GM12864 (cell line): ENCODE measurements at places on chromosomes 7 and 10.
A peak's percentile ranks its signal among the peaks of the same experiment; 100 is the strongest.

DNA sequence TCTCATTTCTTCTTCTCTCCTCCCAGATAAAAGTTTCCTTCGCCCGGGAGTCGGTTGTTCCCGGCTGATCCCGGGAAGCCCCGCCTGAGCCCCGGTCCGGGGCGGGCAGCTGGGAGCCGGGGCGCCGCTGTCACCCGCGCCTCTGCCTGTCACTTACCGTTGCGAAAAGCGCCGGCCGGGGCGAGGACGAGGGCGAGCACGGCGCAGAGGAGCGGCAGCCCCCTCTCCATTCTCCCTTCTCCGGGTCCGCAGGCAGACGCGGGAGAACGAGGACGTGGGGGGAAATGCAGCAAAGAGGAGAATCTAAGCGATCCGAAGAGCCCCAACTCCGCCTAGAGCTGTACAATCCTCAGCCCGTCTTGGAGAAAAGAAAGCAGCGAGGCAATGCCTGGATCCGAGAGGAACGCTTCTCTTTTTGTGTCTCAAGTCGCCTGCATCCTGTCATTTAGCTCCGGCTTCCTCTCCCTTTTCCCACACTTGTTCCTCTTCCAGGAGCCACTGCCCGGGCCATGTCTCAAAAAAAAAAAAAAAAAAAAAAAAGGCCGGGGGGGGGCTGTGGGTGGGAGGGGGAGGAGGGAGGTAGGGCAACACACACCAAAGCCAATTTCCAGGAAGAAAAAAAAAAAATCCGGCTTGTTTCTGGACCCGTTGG, at the start of gene NRP1:
NRP1 (minus strand) TSS at position 515 of the 652 bp plus-strand sequence; CDS start at position 230, 285 bp downstream.
- no peak for DNase-seq

GRCh38 chr10:86536294-86536861, 14.8 kb upstream of the WAPL start:
- DNase-seq: no peak

GRCh38 chr7:41881331-41882130, 178.6 kb upstream of the INHBA start:
- peak; percentile 96 for DNase-seq

DNA sequence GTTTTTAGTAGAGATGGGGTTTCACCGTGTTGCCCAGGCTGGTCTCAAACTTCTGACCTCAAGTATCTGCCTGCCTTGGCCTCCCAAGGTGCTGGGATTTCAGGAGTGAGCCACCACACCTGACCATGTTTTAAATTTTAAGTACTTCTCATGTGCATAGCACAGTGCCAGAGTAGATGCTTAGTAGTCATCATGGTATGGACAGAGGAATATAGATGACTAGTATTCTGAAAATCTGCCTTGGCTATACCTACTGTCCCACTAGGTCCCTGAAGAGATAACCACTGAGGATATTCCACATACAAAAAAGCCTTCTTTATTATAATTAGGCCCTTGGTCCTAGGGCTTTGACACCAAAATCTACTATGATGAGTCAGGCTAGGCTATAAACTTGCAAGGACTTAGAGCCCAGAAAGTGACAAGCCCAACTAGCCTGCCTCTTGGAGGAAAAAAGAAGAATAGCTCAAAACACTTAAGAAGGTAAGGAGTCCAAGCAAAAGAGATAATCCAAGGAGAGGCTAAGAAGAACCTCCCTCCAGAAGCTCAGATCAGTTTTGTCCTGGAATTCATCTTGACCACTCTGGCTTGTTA, 34.0 kb downstream of the LUC7L2 start:
- no peak for DNase-seq

DNA sequence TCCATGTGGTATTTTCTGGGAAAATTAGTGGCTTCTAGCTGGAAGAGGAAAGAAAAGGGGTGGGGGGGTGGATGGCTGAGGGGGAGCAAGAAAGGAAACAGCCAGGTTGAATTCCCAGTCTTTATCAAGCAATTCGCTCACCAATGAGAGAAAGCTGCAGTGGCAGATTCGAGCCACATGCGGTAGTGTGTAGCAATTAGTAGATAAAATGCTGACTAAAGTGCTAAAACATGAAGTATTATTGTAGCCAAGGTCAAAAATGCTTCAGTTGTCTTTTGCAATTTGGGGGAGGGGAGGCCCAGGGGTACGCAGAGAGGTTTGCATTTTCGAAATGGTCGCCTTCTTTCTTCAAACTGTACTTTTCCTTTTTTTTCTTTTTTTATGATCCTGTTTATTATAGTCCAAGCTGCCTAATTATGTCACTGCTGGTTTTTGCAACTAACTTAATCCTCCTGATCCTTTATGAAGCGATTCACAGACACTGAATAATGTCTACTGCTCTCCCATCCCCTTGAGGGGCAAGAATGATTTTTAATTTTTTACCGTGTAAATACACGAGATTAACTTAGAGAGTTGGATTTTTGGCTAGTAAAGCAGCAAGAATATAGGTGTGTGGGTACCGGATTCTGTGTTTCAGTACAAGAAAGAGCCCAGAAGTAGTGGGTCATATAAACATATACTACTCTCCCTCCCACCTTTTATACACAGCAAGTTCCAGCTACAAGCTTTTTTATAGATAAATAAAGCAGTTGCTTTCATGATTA, 3.6 kb upstream of the ARID5B start:
- DNase-seq: no peak

GRCh38 chr10:122981066-122981464, 864 bp downstream of the PSTK start:
- no peak for DNase-seq

- no peak for DNase-seq
Measured at GRCh38 chr10:15843695-15844094, 16.6 kb downstream of the MINDY3 start.

DNA sequence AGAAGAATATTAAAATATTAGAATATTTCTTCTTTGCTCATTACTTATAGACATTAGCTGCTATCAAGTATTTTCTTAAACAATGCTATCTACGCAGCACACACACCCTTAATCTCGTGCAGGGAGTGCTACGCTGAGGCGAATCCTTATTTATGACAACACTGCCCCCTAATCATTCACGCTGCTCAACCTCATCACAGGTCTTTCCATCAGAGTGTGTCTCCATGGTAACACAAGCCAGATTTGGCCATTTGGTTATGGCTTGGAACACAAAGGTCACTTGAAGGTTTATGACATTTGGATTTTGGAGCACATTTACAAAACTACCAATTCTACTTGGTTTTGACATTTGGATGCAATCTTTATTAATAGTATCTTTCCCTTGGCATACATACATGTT, 45.4 kb upstream of the MYO3A start:
- DNase-seq: no peak

DNA sequence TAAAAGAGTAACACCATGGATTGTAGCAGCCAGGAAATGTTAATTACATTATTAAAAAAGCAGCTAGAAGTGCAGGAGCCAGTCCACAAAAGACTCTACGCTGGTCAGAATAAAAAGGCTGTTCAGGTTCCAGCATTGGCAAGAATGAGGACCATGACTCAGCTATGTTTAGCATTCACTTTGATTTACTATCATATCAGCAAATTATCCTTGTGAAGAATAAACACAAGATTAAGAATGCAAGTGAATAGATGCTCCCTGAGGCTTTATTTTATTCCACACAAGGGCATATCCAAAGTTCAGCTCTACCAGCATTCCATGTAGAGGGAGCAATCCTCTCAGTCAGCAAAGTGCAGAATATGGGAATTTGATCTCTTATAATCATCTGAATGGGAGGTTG, 13.6 kb downstream of the DGKB start:
- DNase-seq: no peak

GRCh38 chr10:102413053-102413705, 5.4 kb downstream of the PSD start:
- DNase-seq: no peak

DNA sequence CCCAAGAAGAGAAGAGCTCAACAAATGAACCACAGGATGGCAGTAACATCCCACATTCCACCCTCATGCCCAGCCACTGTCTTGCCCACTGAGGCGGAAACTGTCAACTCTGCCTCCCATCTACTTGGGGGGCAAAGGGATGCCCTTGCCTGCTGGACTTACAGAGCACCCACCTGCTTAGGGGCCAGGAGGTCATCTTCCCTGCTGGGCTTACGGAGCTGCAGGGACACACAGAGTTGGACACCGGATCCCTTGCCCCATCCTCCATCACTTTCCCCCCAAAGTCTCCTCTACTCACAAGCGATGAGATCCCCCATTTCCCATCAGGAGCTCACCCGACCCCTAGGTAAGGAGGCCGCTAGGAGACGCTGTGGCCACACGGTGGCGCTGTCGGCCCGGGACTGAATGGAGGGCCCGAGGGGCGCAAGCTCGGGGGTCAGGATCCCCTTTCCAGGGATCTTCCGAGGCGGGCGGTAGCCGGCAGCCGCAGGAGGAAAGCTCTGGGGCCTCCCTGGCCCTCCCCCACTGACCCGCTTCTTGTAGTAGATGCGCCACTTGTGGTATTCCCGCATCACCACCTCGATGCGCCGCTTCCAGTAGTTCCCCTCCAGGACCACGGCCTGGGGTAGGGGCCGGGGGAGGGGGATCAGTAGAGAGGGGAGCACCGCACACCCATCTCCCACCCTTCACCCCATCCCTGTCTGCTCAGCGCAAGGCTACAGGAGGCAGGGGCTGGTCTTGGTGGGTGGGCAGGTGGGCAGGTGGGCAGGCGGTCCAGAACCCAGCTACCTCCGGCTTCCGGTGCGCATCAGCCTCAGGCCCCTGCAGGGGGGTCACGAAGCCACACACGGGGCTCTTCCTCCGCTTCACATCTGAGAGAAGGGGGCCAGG, 17.3 kb downstream of the MLXIPL start:
- no peak for DNase-seq

DNA sequence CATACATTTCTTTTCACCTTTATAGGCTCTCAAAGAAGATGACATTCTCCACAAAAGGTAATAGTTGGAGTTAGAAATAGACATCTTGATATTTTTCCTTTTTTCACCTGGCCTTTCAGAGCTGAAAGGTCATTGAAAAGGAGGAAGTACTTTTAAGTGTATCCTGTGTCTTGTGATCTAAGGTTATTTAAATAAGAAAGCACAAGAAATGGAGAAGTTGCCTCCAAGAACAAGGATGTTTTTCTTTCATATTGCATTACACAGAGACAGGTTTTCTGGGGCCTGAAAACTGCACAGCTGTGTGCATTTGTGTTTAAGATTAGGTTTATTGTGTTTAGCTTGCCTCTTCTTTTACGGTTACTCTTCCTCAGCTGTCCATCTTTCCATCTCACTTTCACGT, 103.4 kb upstream of the SEMA3D start:
- DNase-seq: no peak

DNA sequence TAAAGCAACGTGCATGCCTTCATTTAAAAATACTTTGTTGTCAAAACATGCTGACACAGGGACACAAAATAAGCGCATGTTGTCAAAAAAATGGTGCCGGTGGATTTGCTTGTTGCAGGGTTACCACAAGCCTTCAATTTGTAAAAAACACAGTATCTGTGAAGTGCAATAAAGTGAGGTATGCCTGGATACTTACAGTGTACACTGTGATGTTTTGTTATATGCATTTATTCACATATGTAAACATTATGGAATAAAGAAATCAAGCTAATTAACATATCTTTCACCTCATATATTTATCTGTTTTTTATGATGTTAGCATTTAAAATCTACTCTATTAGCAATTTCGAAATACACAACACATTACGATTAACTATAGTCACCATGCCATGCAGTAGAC, 202.6 kb upstream of the FZD8 start:
- no peak for DNase-seq
